Testis (tissue), 5 donors: ENCODE measurements at places on chromosomes 13 and 19.

GRCh38 chr19:34269968-34270621 lies 15.7 kb downstream of the GARRE1 start:
- no peak for DNase-seq

DNA sequence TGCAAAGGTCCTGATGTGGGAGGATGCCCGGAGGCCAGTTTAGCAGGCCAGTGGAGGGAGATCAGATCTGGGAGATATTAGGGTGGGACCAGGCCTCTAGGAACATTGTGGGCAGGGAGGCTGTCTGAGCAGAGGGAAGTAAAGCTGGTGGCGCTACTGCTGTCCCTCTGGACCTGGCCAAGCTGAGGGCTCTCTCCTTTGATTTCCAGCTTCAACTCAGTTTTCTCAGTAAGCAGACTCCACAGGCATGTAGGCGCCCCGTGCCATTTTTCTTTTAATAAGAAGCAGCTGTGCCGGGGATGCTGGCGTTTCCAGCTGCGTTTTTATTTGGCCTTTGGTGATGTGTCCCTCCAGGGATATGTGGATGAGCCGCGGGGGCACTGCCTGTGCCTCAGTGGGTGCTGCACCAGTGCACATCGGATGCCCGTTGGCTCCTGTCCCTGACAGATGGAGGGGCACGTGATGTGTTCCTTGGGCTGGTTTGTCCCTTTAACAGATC lies 6.7 kb downstream of the DNM2 start:
- DNase-seq = peak; percentile 40

GRCh38 chr19:16601378-16602052 lies 26.5 kb downstream of the MED26 start:
- DNase-seq = no peak

GRCh38 chr13:110938662-110939421 lies 24.0 kb upstream of the ANKRD10 start:
- DNase-seq = no peak

DNA sequence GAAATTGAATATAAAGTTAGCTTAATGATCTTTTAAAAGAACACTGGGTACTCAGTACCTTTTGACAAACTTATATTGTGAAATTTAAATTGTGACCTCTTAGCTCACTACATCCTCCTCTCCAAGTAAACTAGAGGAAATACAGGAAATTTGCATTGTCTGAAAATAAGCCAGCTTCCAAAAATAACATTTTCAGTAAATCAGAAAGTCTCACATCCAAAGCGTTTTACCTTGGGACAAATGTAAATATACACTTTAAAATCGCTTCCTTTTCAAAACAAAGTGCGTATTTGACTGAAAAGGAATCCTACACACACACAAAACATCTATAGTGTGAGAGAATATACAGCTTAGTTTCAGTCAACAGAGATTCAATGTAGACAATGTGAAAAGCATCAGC lies 2.1 kb upstream of the EFNB2 start:
- DNase-seq = no peak

GRCh38 chr13:73677048-73677601 lies 457.1 kb downstream of the KLF12 start:
- no peak for DNase-seq

DNA sequence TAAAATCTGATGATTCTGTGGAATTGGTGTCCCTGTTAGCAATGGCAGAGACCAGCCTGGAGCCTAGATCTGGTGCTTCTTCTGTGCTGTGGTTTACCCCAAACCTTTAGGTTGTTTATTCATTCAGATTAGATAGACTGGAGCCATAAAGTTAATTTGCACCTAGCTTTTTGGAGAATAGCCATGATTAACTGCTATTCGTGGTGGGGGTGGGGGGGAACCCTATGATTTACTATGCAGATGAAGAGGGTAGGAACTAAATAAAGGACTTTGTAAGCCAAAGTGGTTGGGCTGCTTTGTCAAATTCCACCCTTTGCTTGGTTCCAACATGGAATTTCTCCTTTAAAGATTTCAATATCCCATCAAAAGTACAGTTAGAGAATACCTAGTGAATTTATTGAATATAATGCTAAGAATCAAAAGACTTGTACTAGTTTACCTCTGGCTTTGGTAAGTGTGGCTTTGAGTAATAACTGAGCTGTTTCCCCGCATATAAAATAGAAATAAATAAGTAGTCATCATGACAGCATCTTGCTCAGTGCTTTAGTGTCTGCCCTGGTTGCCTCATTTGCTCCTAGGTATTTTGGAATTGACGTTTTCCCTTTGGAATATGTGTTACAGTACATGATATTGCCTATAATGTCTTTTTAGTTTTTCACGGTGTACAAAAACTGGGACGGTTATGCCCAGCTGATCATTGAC lies 27.6 kb downstream of the SKA3 start:
- DNase-seq = no peak

GRCh38 chr13:93378184-93378583 lies 151.6 kb downstream of the GPC6 start:
- no peak for DNase-seq

- no peak for DNase-seq
Measured at GRCh38 chr19:40736661-40737060, 13.6 kb downstream of the ACTMAP start.

DNA sequence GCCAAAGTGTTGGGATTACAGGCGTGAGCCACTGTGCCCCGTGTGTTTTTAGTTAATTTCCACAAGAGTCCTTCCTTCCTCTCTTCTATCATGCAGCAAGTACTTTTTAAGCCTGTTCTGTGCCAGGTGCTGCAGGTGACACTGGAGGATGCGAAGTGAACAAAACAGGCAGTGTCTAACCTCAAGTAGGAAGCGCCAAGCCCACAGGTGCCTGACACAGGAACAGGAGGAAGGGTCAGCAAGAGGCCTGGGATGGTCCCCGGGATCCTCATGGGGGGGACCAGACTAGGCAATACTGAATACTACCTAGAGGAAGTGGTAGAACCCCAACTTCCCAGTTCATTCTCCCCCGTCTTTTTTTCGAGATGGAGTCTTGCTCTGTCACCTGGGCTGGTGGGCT lies 1.8 kb upstream of the CALR start:
- no peak for DNase-seq
